ENCODE measurements at places on chromosomes 6 and 20.

DNA sequence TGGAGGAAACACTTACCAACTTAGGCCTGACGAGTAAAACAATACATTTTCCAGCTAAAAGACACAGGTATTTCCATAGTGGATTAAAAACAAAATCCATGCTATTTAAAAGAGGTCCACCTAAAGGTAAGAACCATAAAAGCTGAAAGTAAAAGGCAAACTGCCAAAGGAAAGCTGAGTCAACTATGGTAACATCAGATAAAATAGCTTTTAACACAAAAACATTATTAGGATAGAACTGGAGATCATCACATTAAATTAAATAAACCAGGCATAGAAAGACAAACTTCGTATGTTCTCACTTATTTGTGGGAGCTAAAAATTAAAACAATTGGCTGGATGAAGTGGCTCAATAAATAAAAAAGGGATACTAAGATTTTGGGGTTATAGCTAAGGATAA, 166.8 kb upstream of the SLC22A16 start:
- no peak for DNase-seq

DNA sequence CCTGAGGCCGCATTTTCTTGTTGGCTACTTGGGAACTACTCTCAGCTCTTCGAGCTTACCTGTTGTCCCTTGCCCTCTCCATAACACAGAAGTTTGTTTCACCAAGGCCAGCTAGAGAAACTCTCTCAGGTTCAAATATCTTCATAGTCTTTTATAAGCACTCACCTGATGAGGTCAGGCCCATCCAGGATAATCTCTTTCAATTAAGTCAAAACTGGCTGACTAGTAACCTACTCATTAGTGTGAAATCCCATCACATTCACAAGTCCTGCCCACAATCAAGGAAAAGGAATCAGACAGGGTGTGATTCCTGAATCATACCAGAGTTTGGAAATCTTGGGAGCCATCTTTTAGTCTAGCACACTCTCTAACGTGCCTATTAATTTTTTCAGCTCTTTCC, 195.2 kb upstream of the HS3ST5 start:
- no peak for DNase-seq

GRCh38 chr6:2517855-2518473, 232.8 kb downstream of the MYLK4 start:
- no peak for DNase-seq

- no peak for DNase-seq
Observed at GRCh38 chr6:140956571-140957369, 1176.0 kb upstream of the GJE1 start.

DNA sequence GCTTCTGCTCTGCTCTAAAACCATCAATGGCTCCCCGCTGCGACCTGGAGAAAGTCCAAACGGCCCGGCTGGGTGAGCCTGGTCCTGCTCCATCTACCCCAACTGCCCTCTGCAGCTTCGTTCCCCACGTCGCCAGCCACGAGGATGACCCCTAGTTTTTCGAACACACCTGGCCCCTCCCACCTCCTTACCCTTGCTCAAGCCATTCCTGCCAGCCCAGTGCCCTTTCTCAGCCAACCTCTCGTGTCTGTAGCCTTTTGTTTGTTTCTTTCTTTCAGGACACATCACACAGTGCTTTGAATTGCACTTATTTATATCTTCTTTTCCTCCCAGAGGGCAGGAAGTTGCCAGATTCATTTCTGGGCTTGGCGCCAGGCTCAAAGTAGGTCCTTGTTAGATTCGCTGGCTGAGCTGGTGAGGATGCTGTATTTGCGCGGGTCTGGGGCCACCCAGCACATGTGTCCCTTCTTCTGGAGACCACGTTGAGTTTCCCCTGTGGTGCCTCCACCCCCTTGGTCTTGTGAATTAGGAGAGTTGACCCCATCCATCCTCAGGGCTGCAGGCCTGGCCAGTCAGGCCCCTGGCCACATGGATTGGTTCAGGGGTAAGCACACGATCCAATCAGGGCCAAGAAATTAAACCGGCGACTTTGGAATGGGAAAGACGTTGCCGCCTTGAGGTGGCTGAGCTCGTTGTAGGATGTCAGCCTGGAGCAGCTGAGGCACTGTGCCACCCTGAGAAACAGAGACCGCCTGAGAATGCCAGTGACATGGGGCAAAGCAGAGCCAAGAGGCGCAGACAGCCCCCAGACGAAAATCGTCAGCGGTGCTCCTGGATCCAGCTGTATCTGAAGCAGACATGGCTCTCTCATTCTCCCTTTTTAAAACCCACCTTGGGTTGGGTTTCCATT, 156.0 kb downstream of the CEBPB start:
- peak; percentile 40 for DNase-seq
